ENCODE measurements at places on chromosomes 2 and 18.

DNA sequence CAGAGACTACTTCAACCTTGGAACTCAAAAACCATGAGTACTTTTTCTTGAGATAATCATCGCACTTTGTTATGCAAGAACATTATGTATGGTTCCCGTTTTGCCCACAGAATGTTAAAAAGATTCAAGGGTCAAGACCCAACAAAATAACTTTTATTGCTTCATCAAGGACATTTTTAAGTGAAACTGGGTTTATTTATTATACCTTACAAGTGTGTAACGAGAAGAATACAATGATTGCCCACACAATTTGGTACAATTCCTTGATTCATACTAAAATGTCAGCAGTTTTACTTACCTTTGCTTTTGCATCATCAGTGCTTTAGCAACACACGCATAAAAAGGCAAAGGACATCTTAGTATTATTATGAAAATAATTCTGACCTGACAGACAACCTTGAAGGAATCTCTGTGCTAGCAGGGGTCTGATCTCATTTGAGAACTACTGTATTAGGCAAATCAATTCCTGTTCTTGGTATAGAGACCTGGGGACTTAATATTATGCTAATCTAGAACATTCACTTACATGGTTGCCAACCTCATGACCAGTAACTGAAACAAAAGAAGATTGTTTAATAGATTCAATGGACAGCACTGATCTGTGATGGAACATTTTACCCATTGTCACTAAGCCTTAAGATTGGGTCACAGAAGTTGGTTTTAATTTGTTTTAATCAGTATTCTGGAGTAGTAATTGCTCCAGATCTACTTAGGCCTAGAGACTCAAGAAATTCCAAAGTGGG, 16.2 kb downstream of the CCDC88A start:
- H3K4me1 ChIP-seq = no peaks in the 10 kb centered on the region
- H3K36me3 ChIP-seq = no peaks in the 10 kb centered on the region
- no peak overlapping the region for H3K4me3 ChIP-seq
- no peaks in the 10 kb centered on the region for H3K27me3 ChIP-seq
- H3K27ac ChIP-seq = no peak overlapping the region

DNA sequence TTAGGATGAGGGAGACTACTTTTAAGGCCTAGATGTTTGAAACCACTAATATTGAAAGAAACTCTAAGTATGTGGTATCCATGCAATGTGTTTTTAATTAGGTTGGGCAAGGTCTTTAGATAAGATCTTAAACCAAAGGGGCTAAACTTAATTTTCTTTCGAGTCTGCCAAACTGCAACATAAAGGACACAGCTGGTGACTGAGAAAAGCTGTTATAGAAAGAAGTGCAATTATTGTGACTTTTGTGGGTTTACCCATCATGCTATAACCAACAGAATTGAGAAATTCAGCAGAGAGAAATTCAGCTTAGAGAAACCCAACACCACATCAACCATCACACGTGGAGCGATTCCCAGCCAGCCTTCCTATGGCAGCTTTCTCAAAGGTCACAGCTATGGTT, 119.5 kb upstream of the LMAN1 start:
- H3K4me1 ChIP-seq = no peaks in the 10 kb centered on the region
- H3K36me3 ChIP-seq = no peaks in the 10 kb centered on the region
- DNase-seq = no peak
- no peaks in the 10 kb centered on the region for H3K27me3 ChIP-seq
- no peak overlapping the region for H3K4me3 ChIP-seq

DNA sequence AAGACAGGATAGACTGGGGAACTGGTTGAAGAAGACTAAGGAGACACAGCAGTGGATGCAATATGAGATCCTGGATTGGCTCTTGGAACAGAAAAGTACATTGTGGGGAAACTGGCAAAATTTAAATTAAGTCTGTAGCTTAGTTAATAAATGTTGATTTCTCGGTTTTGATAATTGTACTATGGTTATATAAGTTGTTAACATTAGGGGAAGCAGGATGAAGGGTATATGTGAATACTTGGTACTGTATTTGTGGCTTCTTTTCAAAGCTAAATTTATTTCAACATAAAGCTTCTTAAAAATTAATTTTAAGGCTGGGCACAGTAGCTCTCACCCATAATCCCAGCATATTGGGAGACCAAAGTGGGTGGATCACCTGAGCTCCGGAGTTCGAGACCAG, 103.8 kb downstream of the TMEM17 start:
- H3K36me3 ChIP-seq = no peaks in the 10 kb centered on the region
- no peak for DNase-seq
- H3K4me1 ChIP-seq = no peaks in the 10 kb centered on the region
- H3K27ac ChIP-seq = no peak overlapping the region
- H3K4me3 ChIP-seq = no peak overlapping the region

DNA sequence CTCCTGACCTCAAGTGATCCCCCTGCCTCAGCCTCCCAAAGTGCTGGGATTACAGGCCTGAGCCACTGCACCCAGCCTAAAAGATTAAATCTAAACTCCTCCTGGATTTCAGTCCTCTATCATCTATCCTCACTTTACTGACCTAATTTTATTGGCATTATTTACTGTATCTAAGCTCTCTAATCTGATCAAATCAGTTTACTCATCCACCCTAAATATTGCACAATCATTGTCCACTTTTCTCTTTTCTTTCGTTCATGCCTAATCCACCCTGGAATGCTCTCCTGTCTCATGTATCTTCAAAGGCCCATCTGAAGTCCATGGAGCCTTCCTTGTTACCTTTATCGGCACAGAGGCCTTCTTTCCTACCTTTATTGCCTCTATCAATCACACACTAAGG, 31.6 kb upstream of the GPR155 start:
- no peaks in the 10 kb centered on the region for H3K27me3 ChIP-seq
- no peak overlapping the region for H3K27ac ChIP-seq
- no peak for DNase-seq
- no peak overlapping the region for H3K4me3 ChIP-seq

GRCh38 chr2:152243761-152244640, 68.4 kb upstream of the STAM2 start:
- H3K27me3 ChIP-seq = no peaks in the 10 kb centered on the region
- no peak for DNase-seq
- H3K4me1 ChIP-seq = no peaks in the 10 kb centered on the region
- H3K27ac ChIP-seq = no peak overlapping the region
- no peaks in the 10 kb centered on the region for H3K36me3 ChIP-seq
- no peak overlapping the region for H3K4me3 ChIP-seq

- H3K4me1 ChIP-seq = no peaks in the 10 kb centered on the region
- no peak for DNase-seq
- H3K36me3 ChIP-seq = no peaks in the 10 kb centered on the region
- H3K27me3 ChIP-seq = no peaks in the 10 kb centered on the region
Measured at GRCh38 chr2:80053522-80054345, 250.8 kb downstream of the LRRTM1 start.

GRCh38 chr2:30741576-30741975, 65.7 kb downstream of the CAPN13 start:
- no peaks in the 10 kb centered on the region for H3K4me1 ChIP-seq
- no peaks in the 10 kb centered on the region for H3K36me3 ChIP-seq
- H3K27ac ChIP-seq = no peak overlapping the region
- no peak for DNase-seq

- H3K4me3 ChIP-seq = no peak overlapping the region
- DNase-seq = no peak
- no peak overlapping the region for H3K27ac ChIP-seq
- H3K4me1 ChIP-seq = no peaks in the 10 kb centered on the region
- no peaks in the 10 kb centered on the region for H3K36me3 ChIP-seq
- no peaks in the 10 kb centered on the region for H3K27me3 ChIP-seq
Measured at GRCh38 chr2:234674781-234675201, 177.9 kb upstream of the ARL4C start.

DNA sequence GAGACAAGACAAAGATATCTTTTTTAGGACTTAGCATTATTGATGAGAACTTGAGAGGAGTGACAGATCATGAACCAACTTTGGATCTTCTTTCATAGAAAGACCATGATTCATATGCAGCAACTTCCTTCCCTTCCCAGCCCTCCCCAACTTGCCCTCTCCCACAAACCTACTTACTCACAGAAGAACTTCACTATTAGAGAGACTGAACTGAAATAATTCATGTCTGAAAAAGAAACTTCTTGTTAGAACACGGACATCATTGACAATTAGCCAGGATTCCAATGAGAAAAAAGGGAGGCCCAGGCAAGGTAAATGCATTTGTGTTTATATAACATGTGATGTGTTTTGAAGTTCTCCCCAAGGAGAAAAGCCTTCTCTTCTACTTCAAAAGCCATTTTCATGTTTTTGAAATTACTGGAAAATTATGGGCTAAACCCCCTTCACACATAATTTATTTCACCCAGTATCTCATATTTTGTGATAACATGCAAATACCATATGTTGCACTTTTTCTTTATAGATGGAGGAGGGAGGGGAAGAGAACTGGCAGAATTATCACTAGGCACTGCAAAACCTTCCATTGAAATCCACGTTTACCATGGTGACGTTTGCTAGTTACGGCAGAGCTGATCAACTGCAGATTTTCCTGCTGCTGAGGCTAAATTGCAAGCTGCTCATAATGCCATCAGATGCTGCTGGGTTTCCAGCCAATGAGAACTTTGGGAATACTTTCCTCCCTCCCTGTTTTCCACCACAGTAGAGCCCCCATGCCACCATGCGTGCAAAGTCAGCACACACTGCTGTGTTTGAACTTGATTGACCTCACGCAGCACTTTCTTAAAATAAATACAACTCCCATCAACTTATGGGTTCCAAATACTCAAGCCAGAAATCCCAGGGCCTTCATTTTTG, 294.7 kb downstream of the MEIS1 start:
- no peaks in the 10 kb centered on the region for H3K36me3 ChIP-seq
- no peaks in the 10 kb centered on the region for H3K27me3 ChIP-seq
- DNase-seq = no peak
- H3K27ac ChIP-seq = no peak overlapping the region
- no peaks in the 10 kb centered on the region for H3K4me1 ChIP-seq

GRCh38 chr2:17106418-17106817, 411.8 kb downstream of the RAD51AP2 start:
- no peaks in the 10 kb centered on the region for H3K36me3 ChIP-seq
- H3K27me3 ChIP-seq = no peaks in the 10 kb centered on the region
- no peaks in the 10 kb centered on the region for H3K4me1 ChIP-seq

All from effector memory CD4-positive, alpha-beta T cell (primary cell).